ENCODE measurements at places on chromosomes 3 and 15.

DNA sequence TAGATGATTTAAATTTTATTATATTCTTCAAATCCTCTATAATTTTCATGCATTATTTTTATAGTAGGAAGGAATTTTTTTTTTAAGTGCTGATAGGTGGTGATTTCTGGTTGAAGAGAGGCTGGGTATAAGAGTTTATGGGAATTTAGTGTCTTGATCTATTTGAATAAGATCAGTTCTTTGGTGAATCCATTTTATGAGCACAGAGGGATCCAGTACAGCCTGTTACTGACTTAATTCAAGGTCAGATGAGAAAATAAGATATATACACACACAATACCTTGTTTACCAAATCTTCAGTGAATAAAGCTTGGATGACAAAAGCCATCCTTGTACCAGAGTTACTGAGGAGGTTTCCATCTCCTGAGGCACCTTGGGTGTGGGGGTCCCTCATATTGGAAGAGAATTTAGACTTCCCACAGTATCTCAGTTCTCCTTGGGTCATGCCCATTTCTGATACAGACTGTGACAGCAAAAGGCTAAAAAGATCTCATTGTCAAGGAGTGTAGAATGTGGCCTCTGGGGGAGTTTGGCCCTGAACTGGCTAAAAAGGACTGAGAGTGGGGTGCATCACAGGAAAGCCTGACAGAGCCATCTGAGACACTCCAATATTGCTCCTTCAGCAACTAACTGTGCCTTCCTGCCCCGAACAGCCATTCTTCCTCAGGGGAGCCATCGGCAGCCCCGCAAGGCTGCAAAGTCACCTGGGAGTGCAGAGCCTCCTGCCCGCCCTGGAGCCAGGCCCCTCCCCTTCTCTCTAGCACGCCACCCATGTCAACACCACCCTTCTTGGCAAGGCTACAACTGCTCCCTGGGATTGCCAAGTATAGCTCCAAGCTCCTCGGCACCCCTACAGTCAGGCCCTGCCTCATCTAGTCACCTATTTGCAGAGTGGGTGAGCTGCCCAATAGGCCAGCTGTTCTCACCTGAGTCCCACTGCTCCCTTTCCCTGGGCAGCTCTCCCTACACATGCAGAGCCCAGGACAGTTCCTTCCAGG is 43.1 kb upstream of the HACD2 start:
- no peak for DNase-seq

GRCh38 chr3:67045711-67046465 is 47.8 kb downstream of the KBTBD8 start:
- DNase-seq = no peak

DNA sequence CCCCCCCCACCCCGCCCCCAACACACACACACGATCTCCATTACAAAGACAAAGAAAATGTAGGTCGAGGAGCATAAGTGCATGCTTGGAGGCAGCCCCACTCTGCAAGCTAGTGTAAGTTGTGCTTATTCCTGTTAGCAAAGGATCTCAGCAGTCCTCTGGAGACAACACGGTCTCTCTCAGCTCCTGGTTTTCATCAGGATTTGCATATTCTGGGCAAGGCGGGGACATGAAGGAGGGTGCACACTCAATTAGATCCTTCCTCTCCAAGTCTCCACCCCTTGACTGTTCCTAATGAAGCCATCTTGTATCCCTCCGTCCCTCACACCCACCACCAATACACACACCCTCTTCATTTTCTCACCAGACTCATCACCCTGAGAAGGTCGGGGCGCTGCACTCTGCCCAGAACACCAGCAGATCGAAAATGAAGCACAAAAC is 63.8 kb downstream of the MRPL46 start:
- no peak for DNase-seq

GRCh38 chr3:172591876-172592771 is 68.9 kb upstream of the TNFSF10 start:
- no peak for DNase-seq

DNA sequence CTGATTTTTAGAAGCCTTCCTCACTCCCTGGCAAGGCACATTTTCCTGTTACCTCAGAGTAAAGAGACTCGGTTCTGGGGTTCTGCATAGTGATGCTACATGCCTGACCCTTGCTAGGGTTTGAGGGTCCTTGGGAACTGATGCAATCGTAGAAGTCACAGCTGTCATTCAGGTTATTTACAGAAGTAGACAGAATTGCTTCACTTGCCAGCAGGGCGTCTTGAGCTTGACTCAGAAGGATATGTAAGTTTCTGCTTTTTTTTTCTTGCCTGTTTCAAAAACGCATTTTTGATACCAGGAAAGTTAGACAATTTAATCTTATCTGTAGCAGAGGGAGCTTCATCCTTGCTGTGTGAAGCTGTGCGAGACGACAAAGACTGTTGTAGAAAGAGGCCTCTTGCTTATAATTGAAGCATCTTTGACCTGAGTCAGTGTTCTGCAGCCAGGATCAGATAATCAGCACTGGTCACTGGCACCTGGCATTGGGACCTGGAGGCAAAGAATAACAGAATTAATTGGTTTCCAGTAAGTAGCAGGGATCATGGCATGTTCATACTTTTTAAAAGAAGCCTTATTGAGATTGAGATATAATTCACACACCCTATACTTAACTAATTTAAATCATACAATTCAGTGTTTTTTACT is 24.8 kb downstream of the CACNA1D start:
- no peak for DNase-seq

DNA sequence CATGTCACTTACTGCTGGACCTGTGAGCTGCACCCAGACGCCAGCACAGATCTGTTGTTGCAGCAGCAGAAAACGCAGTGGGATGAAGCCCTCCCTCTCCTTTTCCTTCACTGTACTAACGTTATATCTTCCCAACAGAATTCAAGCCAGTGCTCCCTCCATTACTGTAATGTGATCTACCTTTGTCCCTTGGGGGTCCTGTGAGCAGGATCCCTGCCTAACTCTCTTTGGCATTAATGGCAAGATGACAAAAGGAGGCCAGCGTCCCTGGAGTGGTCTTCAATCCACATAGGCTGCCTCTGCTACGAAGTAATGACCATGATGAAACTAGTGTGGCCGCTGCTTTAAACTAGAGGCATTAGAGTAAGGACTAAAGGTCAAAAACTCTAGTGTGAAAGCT is 69.3 kb upstream of the SOX14 start:
- no peak for DNase-seq

DNA sequence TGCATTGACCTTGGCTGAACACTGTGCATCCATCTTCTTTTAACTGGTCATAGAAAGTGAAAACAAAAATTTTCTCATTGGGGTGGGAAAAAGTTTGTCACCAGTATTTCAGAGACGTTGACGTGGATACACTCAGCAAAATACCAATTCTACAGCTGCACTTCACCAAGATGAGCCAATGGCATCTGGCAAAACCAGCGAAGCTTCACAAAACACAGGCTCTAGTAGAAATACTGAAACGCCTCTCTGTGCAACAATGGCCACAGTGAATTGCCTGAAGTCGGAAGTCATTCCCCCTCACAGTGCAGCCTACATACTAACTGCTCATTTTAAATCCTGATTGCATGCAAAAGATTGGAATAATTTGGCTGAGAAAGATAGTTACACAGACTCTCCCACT is 17.0 kb downstream of the PCYT1A start:
- DNase-seq = peak; percentile 6

- DNase-seq = no peak
Observed at GRCh38 chr15:39388118-39388517, 192.8 kb upstream of the THBS1 start.

- DNase-seq = no peak
Observed at GRCh38 chr3:57298041-57298440, 5.6 kb upstream of the ASB14 start.
